A172 (cell line): ENCODE measurements at places on chromosomes 6 and 20.
A peak's percentile ranks its signal among the peaks of the same experiment; 100 is the strongest.

DNA sequence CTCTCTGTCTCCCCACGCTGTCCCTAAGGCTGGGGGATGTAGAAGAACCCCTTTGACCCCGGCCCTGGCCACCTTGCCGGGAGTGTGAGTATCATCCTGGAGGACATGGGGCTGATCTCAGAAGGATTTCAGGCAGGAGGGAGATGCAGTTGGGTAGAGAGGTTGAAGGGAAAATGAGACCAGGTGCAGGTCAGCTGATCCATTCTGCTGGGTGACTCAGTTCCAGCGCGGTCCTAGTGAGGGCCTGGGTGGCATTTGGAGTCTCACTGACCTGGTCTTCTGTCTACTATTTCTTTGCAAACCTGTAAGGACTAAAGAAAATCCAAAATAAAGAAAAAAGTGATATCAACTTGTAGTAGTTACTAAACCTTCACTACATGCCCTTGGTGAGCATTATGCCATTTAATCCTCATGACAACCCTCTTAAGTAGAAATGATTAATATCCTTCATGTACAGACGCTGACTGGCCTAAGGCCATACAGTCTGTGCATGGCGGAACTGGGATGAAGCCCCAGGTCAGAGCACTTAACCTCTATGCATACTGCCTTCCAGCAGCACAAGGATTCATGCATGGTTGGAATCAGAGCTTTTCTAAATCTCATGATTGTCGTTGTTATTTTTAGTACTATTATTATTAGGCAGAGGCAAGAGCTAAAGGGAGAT, 106.3 kb downstream of the ZDHHC14 start:
- DNase-seq, result no peak

GRCh38 chr6:24403501-24403824, 727 bp downstream of the MRS2 start:
- DNase-seq, result no peak

DNA sequence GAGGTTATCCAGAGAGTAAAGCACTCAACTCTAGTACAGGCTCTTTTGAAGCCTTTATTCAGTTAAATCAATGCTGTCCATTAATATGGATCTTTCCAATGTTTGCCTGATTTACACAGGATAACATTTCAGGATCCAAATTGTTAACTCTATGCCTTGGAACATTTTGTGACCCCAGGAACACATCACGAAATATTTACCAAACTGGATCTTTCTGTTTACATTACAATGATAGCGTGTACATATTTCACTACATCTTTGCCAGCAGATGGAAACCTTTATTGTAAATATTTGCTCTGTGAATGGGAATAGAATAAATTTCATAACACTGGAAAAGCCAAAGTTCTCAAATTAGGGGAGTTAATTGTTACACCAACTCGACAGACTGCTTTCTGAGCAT, 23.5 kb downstream of the BPIFA2 start:
- DNase-seq, result no peak

DNA sequence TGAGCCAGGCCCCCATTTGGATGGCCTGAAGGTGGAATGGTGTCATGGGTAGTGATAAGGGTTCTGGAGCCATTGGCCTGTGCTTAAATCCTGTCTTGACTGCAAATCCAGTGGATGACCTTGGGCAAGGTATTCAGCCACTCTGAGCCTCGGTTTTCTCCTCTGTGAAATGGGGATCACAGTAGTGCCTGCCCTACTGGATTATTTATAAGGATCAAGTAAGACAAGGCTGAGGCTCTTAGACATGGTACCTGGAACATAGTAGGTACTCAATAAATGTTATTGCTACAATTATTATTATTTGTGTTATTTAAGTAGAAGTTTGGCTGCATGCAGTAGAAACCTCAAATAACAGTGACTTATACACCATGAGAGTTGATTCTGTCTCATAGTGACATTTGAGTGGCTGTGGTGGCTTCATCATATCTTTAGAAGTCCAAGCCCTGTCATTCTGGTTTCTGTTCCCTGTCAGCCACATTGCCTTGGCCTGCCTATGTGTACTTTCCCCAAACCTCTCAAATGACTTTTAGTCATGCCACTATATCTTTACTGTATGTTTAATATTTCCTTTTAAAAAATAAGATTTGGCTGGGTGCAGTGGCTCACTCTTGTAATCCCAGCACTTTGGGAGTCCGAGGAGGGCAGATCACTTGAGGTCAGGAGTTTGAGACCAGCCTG, 37.6 kb upstream of the CHMP4B start:
- DNase-seq, result no peak

DNA sequence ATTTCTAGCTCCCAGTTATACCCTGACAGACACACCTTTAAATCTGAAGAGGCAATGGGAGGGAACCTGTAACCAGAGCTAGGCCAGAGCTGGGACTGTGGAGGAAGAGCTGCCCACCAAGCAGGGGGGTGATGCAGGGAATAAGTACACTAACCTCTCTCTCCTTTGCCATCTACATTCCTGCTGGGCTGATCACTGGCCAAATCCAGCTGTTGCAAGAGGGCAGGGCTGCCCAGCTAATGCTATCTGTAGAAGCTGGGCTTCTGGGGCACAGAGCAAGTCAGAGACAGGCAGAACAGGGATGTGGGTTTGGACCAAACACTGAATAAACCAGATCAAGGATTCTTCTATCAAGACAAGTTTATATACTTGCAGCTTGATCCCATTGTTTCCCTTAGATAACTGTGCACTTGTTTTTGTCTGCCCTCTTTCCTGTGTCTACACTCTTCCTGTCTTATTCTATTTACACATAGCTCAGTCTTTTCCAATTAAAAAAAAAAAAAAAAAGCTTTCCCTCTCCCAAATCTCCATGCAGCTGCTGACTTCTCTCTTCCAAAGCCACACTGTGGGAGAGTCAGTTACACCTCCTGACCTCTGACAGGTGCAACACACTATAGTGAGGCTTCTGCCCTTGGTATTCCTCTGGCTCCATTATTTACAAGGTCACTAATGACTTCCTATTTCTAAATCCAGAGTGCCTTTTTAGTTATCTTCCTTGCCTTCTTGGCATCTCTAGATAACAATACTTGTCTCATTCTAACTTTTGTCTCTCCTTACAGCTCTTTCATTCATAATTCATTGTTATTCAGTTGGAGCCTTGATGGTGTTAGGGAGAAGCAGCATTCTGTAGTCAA, 43.7 kb downstream of the TRIM38 start:
- no peak for DNase-seq

GRCh38 chr6:31878222-31878621, 575 bp downstream of the SLC44A4 start:
- no peak for DNase-seq

DNA sequence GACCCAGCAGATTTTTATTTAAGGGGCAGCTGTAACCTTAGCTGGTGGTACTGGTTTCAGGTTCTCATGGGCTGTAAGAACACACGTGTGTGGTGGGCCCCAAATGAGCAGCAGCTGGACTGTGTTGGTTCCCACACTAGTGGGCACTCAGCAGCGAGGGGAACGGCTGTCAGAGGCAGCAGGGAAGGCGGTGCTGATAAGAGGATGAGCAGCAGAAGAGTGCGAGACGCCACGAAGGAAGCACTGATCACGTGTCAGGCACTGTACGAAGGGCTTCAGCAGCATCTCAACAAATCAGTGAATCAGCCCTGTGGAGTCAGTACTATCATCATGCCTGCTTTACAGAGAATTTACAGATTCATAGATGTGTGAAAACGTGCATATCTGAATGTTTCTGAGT, 41.0 kb upstream of the EMILIN3 start:
- DNase-seq, result no peak

DNA sequence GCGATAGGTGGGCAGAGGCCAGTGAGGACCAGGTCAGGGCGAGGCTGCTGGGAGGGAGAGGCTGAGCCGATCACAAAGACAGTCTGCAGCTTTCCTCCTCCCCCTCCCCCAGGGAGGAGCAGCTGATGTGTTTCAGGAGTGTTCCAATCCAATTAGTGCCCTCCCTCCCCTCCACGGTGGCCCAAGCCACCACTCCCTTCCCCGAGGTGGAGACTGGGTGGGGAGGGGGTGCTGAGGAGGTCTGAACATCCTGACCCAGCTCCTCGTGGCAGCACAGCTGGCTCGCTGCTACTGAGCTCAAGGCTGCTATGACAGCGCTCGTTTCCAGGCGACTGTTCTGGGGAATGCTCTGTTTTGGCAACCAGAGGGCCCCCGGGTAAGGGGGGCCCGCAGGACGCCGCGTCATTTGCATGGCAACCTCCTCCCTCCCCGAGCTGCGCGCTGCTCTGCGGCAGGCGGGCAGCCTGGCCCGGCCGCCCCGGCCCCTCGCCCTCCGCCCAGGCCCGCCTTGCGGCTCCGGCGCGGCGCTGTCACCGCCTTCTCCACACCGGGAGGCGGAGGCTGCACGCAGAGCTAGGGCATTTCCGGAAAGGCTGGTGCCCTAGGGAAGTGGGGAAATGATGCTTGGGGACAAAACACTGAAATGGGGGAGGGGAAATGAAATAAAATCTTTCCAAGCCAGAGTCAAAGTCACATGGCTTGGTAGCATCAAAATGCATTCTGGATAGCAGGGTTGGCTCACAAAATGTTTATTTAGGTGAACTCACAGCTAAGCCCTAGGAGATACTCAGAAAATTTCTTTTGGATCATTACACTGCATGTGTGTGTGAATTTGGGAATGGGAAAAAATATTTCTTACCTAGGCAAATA, 67.4 kb upstream of the PIM1 start:
- DNase-seq, result peak; percentile 76

DNA sequence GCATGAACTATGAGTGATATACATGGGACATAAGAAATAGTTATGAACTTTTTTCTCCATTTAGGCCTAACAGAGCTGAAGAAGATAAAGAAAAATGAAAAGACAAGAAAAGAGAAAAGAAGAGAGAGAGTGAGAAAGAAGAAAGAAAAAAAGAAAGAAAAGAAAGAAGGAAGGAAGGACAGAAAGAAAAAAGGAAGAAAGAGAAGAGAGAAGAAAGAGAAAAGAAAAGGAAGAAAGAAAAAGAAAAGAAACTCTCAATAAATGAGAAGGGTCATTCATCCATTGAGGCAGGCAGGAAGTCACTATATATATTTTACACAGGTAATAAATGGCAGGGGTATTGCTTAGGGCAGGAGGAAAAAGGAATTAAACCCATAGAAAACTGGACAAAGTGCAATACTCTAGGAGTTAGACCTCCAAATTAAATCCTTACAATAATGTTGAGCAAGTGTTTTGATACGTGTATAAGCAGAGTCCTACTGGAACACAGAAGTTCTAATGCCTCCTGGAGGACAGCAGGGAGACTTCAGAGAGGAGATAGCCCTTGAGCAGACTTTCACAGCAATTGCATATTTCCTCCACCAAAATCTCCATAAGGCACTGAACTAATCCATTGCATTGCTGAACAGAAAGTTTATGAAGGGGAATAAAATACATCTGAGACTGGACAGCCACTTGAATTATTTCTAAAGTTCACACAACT, 86.4 kb upstream of the TENT5A start:
- DNase-seq, result no peak
